Daoy (cell line): ENCODE measurements at places on chromosomes 4 and X.
A peak's percentile ranks its signal among the peaks of the same experiment; 100 is the strongest.

DNA sequence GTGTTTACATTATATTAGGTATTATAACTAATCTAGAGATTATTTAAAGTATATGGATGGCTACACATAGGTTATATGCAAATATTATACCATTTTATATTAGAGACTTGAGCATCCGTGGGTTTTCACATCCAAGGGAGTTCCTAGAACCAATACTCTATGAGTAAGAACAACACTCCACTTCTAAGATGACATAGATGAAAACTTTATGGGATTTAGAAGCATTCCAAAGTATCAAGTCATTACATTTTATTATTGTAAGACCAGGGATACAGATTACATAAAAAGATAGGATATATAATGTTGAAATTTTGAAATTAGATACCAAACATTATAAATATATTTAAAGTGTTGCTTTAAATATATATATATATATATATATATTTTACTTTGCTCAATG, 207.0 kb downstream of the NAP1L3 start:
- DNase-seq: no peak

DNA sequence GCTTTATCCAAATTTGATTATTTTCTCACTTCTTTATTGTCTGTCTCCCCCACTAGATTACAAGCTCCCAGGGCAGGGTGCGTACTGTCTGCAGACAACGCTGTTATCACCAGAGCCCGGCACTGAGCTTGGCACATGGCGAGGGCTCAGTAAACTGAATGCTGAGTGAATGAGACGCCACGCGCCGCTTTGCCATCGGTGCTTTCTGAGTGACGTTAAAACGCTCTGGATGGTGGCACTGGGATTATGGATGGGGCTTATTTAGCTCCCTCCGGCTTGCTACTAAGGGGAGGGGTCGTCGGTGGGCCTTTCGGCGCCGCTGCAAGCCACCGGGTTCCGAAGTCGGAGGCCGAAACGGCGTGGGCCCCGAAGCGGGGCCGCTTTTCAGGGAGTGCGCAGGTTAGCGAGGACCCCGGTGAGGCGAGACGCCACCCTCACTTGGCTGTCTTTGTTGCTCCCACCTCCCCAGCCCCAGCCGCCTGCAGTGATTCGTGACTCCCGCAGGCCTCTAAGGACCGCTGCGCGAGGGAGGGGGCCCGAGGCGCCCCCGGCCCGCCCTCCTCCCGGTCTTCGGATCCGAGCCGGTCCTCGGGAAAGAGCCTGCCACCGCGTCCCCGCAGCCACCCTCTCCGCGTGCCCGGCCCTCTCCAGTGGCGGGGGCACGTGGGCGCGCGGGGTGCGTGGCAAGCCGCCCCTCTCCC, 569 bp upstream of the FHL1 start:
- peak; percentile 10 for DNase-seq

GRCh38 chr4:99361268-99361898, 8.8 kb upstream of the ADH1C start:
- DNase-seq: no peak

DNA sequence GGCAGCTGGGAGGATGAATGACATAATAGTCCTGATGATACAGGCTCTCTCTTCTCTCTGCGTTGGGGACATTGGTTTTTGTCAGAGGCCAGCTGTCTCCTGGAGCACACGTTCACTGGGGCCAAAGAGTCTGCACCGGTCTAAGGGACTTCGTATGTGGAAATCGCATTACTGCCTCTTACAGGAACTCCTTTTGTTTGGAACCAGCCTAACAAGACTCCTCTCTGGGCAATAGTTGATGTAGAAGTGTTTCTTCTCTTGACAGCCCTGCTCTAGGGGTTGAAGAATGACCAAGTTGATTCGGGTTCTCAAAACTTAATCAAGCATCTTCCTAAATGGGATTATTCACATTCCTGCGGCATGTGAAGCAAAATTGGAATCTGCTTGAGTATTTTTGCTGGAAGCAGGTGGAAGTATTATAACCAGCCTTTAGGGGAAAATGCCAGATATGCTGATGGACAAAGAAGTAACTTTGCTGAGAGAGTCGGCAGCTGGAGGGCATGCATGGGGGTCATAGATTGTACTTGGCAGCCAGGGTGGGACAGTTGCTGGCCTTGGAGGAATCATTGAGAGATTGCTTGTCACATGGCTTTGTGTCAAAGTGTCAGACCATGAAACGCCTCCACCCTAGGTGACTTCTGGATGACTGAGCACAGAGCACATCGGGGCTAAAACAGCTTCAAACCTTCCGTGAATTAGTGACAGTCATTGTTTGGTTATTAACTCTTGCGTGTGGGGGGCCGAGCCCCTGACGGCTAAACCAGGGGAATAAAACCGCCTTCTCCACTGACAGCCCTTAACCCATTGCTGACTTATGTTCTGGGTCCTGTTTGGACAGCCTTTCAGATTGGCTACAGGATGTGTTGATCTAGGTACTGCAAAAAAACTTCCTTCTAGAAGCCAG, 34.4 kb upstream of the SLC34A2 start:
- DNase-seq: no peak

DNA sequence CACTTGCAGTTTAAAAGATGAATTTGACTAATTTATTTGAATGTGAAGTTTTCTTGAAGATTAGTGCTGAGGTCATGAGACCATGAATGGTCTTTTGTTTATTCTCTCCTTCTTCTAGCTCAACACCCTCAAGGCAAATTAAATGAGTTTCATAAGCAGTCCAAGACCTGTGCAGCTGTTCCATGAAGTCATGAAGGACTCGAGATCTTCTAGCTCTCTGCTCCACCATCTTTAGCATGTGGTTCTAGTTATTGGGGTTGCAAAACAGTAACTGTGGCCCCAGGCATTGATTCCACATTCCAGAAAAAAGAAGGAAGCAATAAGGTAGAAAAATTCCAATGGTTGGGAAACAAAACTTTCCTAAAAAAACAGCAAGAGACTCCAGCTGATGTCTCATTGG, 84.2 kb upstream of the HS3ST1 start:
- no peak for DNase-seq

GRCh38 chrX:154602766-154603437, 16.2 kb downstream of the CTAG1B start:
- DNase-seq: no peak

GRCh38 chr4:40547789-40548132, 81.9 kb downstream of the RBM47 start:
- DNase-seq: peak; percentile 6

DNA sequence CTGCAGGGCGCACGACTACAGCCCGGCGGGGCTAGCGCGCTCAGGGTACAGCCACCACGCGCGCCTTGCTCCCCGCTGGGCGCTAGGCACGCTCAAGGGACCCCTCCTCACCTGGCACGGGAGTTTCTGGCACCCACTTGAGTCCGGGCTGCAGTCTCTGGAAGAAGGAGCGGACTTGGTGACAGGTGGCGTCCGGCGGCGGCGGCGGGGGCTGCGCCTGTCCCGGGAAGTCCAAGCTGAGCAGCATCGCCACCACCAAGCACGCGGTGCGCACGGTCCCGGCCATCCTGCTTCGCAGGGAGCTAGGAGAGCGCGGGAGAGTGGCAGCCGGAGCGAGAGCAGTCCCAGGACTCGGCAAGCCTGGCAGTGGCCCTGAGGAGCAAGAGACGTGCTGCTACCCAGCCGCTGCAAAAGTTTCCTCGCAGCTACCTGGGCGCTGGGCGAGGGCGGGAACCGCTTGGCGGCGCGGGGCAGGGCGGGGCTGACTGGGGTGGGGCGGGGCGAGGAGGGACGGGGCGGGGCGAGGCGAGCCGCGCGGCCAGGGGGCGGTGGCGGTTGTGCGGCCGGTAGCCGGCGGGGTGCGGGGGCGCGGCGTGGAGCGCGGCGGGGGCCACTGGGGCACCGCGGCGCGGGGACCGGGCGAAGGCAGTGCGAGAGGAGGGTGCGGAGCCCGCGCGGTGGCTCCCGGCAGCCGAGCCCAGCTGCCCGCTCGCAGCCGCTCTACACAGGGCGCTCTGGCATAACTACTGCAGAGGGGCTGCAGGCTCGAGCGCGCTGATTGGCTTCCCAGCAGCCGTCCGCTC, at the start of gene GPC3:
Gene GPC3, minus strand, starts transcription at position 431 of the 803 bp plus-strand sequence.
- peak; percentile 78 for DNase-seq

DNA sequence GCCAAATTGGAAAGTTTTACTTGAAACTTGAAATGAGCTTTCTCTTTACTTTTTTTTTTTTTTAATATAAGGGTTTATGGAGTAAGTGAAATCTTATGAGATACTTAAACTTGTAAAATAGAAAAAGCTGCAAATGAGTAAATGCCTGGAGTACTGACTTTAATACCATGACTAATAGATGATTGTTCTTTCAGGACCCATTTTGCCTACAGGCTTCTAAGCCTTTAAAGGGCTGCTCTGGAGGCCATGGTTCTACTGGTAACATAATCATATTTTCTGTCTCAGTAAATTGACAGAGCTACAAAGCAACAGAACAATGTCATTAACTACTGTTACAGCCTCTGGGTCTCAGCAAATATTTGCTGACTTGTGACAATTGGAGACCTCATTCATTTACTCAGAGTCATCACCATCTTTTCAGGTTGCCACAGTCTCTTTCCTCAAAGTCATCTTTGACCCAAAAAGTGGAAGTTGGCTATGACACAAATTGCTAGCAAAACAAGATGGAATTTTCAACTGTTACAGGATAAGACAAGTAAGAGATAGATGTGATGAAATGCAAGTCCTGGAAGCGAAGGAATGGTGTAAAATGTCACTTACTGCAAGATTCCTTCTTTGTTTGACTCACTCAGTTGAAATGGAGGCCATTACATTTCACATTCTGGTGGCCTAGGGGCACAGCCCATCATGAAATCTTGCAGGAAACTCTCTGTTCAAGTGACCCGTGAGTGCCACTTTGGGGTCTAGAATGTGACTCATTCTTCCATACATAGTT, 132.7 kb downstream of the BTC start:
- no peak for DNase-seq

DNA sequence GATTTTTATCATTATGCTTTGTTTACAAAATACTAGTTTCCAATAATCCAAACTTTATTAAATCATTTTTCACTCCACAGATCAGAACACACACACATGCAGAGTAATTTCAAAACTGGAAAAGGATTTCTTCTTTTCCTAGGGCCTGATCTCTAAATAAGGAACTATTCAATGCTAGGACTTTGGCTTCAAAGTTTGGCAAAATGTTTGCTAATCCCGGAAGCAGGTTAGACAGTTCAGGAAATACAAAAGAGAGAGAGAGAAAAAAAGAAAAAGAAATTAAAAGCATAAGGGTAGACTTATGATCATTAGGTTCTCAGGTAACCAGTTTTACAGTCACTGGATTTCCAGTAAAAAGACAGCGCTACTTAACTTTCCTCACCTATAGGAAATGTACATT, 211.0 kb downstream of the DCLK2 start:
- DNase-seq: no peak

DNA sequence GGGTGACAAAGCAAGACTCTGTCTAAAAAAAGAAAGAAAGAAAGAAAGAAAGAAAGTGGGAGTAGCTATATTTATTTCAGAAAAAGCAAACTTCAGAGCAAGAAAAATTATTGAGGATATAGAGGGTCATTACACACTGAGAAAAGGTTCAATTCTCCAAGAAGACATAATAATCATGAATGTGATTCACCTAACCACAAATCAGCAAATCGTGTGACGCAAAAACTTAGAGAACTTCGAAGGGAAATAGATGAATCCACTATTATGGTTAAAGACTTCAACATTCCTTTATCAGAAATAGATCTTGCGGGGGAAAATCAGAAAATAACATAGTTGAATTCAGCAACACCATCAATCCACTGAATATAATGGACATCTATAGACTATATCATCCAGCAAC, 219.3 kb upstream of the LDB2 start:
- DNase-seq: no peak

- no peak for DNase-seq
Observed at GRCh38 chr4:176539785-176540175, 220.0 kb downstream of the SPCS3 start.

DNA sequence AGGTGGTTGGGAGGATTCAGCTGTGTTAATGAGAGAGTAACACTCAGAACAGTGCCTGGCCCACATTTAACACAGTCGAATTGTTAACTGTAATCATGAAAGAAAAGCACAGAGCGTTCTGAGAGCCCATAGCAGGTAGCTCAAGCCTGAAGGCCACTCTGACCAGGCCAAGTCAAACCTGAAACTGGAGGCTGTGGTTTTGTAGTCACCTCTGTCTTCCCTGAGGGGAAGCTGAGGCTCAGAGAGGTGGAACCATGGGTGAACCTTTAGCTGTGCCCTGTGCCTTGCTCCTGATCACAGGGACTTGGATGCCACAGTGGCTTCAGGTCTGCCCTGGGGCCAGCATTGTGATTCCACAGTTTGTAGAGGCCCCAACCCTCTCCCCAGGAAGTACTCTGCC, 16.6 kb upstream of the UBA1 start:
- no peak for DNase-seq

DNA sequence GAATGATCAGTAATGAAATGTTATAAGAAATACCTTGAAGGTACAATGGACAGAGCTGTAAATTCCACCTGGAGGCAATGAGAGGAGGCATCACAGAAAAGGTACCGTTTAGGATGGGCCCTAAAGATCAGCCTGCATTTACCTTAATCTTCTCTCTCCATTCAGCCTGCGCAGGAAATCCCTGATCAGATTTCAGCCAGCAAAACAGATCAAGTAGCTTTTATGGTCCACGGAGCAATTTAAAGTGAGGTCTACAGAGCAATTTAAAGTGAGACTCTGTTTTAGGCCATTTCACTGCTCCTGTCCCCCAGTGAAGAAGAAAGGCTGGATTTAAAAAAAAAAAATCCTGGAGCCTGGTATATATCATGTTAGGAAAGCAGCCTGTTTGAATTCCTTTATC, 195.1 kb upstream of the VCX start:
- DNase-seq: no peak

DNA sequence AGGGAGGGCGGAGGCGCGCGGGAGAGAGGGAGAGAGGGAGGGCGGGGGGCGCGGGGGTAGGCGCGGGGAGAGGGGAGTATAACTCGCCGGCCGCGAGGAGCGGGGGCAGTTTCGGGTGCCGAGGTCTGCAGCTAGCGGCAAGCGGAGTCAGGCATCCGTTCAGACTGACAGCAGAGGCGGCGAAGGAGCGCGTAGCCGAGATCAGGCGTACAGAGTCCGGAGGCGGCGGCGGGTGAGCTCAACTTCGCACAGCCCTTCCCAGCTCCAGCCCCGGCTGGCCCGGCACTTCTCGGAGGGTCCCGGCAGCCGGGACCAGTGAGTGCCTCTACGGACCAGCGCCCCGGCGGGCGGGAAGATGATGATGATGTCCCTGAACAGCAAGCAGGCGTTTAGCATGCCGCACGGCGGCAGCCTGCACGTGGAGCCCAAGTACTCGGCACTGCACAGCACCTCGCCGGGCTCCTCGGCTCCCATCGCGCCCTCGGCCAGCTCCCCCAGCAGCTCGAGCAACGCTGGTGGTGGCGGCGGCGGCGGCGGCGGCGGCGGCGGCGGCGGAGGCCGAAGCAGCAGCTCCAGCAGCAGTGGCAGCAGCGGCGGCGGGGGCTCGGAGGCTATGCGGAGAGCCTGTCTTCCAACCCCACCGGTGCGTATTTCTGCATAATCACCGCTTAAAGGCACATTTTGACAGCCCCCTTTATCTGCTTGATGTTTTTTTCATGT, at the start of gene POU4F2:
Gene POU4F2, plus strand, starts transcription at position 108 of the 720 bp plus-strand sequence. Its CDS starts 248 bp downstream, at position 356.
- peak; percentile 44 for DNase-seq

DNA sequence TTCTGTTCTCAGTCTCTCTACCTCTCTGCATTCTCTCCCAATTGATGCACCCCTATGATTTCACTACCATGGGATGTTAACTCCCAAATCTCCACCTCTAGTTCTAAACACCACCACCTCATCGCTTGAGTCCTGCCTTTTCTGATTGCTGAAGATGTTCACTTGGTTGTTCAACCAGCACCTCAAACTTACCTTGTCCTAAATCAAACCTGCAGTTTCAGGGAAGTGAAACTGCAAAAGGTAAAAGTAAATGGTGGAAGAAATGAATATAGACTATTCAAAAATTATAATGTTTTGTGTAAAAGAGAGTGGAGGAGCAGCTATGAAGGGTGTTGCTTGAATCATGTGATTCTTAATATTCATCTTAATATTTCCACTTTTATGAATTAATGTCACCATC, 91.0 kb downstream of the PDE5A start:
- DNase-seq: no peak
